Right renal pelvis (tissue), 4 donors: ENCODE measurements at places on chromosomes 12 and 14.

GRCh38 chr12:96057986-96058553 lies 22.7 kb upstream of the LTA4H start:
- DNase-seq = no peak

- no peak for DNase-seq
Observed at GRCh38 chr12:92162079-92162478, 16.4 kb upstream of the BTG1 start.

- no peak for DNase-seq
Observed at GRCh38 chr12:47303207-47303606, 223.4 kb upstream of the AMIGO2 start.

GRCh38 chr12:90036637-90037036 lies 328.0 kb upstream of the ATP2B1 start:
- DNase-seq = no peak

DNA sequence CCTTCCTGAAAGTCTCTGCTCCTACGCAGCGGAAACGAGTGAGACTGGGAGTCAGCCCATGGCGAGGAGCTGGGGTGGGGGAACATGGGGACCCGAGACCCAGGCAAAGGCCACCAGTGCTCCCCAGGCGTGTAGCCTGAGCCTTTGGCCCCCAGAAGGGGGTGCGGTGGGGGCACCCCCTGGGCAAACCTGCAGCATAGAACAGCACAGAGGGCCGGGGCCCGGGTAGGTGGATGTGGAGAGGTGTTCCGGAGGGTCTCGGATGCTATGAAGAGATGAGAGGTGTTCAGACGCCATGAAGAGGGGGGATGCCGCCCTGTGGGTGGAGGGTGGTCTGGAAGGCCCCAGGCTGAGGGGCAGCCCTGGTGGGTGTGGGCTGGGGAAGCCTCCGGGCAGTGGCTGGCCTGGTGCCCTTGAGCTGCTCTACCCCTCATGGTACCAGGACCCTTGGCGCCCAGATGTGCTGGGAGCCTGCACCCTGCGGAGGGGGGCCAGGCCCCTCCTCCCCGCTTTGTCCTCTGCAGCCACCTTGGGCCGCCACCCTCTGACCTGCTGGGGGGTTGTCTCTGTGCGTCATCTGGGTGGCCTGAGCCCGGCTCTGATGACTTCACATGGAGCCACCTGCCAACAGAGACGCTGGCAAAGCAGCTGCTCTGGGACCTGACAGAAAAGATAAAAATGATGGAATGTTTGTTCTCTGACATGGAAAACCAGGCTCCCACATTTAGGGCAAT lies 83.4 kb downstream of the KIF26A start:
- no peak for DNase-seq

DNA sequence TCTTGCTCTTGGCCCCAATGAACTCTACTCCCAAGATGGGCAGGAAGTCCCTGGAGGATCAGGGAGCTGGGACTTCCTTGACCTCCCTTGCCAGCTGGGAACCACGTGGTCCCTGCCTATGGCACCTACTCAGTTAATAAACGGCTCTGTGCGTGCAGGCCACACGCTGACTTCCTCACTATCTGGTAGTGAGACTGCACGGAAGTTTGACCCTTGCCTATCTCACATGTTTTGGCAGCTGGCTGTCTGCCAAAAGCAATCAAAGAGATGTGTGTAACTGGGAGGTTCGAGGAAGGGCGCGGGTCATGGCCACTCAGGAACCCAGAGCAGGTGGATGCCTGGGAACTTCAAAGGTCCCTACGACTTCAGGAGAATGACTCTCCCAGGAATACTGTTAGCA lies 57.9 kb downstream of the RFLNA start:
- DNase-seq = no peak

- no peak for DNase-seq
Observed at GRCh38 chr14:32150392-32150791, 51.5 kb upstream of the RNU6-7 start.

DNA sequence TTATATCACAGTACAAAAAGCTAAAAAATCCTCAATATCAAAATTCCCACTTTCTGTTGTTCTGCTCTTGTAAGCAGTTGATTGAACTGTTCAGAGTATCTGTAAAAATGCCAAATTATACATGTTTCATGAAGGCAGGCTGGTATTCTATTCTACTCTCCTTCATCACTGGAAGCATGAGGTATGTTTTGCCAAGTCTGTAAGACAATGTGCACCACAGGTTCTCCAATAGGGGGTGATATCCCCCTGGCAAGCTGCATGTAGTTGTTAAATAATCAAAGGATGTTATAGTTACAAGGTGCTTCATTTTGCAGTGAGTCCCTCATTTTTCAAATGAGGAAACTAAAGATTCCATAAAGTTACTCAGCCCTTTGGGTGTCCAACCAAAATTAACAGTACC lies 15.1 kb upstream of the NEK9 start:
- no peak for DNase-seq

DNA sequence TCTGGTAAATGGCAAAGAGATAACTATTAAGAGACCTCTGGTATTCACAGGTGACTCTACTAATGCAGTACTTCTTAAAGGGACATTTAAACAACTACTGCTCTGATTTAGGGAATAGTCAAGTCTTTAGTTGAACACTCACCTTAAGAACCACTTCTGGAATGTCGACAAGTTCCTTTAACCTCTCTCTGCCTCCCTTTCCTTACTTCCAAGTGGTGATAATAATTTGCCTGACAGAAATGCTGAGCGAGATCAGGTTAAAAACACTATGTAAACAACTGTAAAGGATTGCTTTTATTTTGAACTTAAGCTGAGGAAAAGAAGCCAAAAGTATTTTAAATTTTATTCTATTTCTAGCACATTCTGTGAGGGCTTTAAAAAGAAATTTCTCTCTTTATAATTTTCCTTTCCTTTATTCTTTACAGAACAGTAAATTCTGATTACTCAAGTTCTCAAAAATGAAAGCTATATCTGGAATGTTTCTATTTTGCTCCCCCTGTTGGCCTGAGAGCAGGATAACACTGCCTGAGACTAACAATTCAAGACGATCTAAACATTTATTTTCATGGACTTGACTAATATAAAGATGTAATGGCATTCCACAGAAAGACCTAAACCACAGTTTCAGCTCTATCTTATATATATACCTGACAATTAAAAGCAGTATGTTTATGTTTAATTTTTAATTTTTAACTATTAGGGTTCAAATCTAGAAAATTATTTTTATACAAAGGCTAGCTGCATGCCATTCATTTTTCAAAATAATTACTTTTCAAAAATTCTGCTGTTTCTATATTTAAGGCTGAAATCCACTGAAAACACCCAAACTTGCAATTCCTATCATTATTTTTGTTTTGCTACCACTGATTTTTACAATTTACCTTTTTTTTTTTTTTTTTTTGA lies 29.2 kb downstream of the ZCCHC8 start:
- peak; percentile 41 for DNase-seq

DNA sequence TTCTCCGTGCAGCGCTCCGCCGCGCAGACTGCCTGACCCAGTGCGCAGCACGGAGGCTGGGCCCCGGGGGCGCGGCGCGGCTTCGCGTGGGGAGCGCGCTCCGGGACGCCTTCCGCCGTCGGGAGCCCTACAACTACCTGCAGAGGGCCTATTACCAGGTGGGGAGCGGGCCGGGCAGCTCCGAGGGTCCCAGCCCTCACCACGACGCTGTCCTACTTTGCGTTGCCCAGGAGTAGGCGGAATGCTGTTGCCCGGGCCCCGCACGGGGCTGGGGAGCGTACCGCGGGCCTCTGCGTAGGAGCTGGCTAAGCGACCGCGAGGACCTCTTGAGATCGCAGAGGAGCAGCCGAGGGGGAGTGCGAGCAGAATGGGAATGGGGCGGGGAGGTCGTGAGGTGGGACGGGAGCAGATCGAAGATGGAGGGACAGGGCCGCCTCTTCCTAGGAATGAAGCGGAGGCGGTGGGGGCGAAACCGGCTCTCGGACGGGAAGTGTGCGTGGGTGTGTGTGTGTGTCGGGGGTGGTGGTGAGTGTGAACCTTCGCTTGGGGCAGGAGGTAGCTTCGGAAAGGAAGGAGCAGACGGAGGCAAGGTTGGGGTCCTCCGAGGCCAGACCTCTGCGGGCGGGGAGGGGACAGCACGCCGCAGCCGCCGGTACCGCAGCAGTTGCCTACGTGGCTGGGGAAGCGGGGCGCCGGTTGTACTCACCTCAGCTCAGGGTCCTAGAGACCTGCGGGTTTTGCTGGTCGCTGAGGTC lies 751 bp downstream of the P3H3 start:
- no peak for DNase-seq

DNA sequence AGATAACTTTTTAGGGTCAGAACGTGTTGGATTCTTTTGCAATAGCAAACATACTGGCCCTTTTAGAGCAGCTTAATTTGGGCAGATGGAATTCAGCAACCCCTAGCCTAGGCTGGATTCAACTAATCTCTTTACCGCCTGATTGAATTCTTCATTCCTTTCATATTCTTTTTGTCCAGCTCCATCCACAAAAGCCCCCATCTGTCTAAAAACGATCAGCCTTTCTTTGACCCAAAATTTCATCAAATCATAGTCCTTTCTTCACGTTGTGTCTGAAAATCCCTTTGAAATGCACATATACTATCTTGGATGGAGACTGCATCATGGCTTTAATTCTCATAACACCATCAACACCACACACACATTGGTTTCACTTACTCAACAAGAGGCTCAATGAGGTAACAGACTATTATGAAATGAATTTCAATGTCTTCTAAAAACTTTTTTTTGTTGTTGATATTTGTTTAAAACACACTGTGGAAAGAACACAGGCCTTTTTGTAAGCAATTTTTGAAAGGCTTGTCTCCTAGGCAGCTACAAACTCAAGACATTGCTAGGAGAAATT lies 128.0 kb upstream of the EEA1 start:
- DNase-seq = no peak

DNA sequence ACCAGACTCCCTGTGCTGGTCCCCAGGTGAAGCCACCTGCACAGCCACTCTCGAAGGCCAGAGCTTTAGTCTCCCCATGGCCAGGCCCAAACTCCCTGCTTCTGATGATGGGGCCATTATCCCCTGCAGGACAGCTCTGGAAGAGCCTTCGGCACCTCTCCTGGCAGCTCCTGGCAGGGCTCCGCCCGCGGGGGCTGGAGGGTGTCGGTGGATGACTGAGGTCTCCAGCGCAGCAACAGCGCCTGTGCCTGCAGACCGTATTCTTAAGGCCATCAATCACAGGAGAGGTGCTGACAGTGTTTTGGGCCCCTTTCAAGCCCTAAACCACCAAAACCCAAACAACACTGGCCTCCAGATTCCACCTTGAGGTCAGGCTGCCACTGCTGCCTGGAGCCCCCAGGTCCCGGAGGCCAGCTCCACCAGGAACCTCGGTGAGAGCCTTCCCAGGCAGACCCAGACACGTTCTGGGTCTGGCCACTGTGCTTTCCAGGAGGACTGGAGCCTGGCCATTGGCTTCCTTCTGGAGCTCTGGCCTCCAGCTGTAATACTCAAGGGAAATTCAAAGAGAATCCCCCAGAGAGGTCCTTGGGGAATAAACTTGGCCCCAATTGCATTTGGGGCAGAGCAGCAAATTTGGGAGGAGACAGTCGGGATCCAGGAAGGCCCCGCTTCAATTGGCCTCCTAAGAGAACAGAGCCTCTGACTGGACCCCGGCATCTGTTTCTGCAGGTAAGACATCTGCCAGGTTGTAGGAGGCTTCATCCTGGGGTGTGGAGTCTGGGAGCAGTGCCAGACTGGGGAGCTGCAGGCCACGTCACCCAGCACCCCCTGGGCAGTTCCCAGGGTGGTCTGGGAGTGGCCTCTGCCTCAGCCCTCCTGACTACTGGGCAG lies 210.6 kb upstream of the RTL1 start:
- no peak for DNase-seq

GRCh38 chr12:120874547-120875245 lies 29.5 kb downstream of the SPPL3 start:
- DNase-seq = no peak

GRCh38 chr14:23618415-23618988 lies 17.7 kb upstream of the DHRS2 start:
- DNase-seq = no peak

GRCh38 chr12:93950311-93950710 lies 198.1 kb upstream of the PLXNC1 start:
- no peak for DNase-seq

DNA sequence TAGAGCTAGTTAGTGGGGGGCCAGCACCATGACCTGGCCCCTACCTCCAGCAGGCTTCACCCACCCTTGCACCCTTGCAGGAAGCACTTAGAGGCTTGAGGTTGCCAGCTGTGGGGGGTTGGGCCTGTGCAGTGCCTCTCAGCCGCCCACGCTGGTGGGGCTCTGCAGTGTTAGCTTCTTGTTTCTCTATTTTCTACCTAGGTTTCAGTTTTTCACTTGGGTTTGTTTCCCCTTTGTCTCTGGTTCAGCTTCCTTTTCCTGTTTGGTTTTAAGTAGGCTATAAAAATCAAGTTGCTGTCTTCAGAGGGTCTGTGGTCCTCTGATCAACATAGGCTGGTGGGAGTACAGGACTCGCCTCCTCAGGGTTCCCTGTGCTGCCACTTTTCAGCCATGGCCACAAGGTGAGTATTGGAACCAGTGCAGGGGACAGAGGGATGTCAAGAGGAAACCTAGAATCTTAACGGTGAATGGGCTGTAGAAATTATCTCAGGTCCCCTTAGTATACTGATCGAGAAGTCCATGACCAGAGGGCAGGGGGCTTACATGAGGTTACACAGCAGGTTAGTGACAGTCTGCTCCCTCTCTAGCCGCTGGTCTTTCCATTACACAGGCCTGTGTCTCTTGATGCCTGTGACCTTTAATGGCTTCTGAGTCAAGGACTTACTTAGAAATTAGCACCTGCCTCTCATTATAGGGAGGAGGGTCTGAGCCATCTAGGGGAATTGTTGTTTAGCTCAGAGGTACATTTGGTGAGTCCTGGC lies at the start of gene EVL:
EVL (plus strand) TSS at position 312 of the 761 bp plus-strand sequence; CDS start at position 391, 79 bp downstream.
- no peak for DNase-seq

- DNase-seq = no peak
Observed at GRCh38 chr12:4012977-4013968, 140.1 kb upstream of the PARP11 start.

GRCh38 chr14:26319139-26319864 lies 278.5 kb downstream of the NOVA1 start:
- DNase-seq = no peak

DNA sequence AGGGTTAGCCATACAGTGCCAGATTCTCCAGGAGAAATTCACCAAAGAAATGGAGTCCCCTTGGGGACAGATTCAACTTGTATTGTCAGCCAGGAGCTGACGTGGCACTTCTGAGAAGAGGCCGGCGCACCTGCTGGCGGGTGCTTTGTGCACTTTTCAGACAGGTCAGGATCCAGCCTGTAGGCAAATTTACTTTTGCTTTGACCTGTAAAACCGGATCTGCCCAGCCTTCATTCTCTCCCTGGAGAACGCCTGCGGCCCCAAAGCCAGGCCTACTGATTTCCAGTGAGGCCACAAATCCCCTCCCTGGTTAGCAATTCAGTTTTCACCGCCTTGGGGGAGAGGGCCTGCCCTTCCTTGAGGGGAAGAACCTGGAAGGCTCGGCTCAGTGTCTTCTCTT lies 17.4 kb downstream of the P2RX4 start:
- no peak for DNase-seq

GRCh38 chr12:68206446-68206845 lies 19.2 kb downstream of the IL26 start:
- DNase-seq = no peak

DNA sequence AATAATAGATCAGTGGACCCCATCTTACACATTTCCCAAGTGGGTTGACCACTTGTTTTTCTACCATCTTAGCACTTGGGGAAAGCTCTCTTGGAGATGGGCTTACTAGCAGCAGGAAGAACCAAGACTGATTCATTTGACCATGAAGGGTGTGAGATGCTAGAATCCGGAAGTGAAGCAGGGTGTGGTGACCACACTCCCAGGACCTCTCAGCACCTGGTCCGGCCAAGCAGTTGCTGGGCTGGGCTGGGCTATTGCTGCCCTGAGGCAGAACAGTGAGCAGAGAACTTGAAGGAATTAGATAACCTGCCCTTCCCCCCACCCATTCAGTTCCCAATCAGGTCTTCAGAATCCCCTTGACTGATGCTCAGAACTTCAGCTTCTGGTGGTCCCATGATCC lies 24.4 kb downstream of the ADCY6 start:
- DNase-seq = no peak
